HT1080 (cell line): ENCODE measurements at places on chromosomes 7 and 10.

DNA sequence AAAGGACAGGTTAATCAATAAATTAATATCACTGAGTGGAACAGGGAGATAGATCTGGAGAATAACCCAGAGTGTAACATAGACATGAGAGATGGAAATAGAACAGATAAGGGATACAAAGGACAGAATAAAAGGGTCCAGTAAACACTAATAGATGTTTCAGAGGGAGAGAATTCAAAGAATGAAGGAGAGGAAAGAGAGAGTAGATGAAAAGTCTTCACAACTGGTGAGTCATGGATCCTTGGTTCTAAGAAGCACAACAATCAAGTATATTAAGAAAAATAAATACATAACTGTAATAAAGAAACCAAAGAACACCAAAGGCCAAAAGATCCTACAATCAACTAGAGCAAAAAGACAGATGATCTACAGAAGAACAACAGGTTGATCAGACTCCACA lies 66.3 kb downstream of the BEND7 start:
- DNase-seq: no peak

DNA sequence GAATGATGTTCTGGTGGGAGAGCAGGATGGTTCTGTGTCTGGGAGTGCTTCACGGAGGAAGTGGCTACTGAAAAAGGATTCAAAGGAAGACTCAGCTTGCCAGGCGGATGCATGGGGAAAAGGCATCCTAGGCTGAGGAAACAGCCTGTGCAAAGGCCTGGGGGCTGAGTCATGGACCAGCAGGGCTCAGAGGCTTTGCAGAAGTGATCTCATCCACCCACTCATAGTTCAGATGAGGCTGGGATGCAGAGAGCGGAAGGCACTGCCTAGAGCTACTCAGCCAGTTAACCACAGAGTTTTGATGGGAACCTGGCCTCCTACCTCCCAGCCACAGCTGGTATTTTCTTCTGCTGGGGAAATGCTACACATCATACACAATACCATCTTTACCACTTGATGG lies 15.8 kb upstream of the ADAMTS14 start:
- peak; percentile 98 for DNase-seq

DNA sequence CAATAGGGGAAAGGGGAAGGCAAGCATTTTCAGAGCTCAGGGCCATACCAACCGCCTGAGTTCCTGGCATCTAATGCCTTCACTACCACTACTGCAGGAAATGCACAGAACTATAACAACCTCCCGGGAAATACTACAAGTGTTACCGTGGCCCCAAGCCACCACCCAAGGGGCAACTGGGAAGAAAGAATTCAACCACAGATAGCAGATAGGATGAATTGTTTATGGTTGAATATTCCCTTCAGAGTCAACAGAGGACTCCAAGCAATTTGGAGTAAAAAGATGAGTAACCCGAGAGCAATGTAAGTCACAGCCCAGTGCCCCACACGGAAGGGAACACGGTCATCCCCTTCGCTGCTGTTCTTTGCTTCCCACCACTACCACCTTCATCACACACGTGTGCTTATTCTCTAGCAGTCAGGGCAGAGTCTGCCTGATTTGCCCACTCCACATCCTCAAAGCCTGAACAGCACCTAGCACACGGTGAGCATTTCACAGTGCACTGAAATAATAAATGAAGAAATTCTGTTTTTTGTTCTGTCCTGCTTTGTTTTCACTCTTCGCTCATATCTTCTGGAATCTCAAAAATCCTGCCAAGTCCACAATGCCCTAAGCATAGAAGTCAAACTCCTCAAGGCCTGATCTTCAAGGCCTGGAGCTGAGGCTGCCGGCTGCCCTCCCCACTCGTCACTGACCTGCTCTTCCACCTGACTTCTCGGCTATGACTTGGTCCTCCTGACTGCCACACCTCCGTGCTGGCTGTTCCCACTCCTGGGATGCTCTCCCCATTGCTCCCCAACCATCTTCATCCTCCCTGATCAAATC lies 221.1 kb downstream of the KCNMA1 start:
- peak; percentile 96 for DNase-seq

DNA sequence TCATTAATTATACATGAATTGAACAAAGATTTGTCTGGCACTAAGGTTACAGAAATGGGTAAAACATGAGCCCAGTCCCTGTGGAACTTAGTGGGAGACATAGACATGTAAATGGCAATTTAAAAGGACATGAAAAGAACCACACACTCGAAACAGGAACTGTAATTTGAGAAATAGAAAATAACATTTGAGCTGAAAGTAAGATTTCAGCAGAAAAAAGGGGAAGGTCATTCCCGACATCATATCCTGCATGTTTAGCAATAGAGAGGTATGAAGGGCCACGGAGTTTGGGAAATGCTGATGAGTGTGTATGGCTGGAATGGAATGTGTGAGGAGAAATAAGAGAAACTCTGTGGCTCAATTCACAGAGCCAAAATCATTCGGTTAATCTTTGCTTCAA lies 175.4 kb upstream of the AHR start:
- DNase-seq: peak; percentile 57

- DNase-seq: no peak
Measured at GRCh38 chr10:63364918-63365317, 100.9 kb downstream of the JMJD1C start.

DNA sequence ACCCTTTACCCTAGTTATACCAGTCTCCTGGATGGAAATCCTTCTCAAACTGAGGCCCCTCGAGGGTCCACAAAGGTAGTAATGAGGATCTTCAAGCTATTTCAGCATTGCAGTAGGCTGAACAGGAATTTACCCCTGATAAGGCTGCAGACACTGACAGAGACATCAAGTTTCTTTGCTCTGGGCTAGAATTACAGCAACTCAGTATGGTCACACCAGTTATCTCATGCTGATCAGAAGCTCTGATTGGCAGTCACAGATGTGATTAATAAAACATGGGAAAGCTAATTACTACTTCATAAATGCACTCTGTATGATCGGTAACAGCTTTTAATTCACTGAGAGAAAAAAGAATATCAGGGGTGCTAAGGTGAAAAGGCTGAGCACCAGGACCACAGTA lies 30.6 kb downstream of the FAM204A start:
- no peak for DNase-seq

DNA sequence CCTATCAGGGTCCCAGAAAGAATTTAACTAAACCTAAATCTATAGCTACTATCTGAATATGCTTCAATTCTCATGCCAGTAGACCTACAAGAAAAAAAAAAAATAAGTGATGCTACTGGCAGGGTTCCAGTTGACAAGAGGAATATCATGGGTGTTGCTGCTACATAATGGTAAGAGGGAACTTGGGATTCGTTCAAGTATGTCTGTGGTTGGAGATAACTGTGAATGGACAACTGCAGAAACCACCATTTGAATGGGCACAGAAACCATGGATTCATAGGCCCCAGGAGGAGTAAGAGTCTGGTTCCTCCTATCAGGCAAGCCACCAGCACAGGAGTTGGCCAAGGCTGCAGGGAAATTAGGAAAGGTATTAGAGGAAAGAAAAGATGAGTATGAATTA lies 287.6 kb upstream of the HGF start:
- no peak for DNase-seq

GRCh38 chr7:29154076-29154475 lies 7.7 kb upstream of the CPVL start:
- no peak for DNase-seq

DNA sequence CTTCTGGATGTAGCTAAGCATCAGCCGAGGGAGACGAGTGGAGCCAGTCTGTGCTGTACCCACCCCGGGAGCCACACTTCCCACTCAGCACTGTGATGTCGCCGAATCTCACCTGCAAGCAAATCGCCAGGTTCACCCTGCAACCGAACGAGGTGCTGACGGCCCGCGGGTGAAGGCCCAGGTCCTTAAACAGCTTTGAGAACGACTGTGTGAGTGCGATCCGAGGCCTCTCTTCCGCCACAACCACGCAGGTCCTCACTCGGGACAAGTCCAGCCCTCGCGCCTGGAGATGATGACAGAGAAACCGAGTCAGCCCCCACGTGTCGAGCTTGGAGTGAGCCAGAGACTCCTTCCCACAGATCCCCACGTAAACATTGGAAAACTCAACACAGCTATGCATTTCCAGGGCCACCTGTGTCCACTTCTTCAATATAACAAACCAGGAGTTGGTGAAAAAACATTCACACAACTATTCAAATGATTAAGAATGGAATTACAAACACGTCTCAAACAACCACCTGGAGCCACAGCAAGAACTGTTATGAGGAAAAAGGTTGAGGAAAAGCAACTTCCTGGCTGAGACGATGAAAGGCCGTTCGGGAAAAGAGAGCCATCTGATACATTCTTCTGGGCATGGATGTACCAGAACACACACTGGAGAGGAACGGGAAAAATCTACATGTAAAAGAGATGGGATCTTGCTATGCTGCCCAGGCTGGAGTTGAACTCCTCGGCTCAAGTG lies 191.8 kb downstream of the ZMYND11 start:
- DNase-seq: no peak

DNA sequence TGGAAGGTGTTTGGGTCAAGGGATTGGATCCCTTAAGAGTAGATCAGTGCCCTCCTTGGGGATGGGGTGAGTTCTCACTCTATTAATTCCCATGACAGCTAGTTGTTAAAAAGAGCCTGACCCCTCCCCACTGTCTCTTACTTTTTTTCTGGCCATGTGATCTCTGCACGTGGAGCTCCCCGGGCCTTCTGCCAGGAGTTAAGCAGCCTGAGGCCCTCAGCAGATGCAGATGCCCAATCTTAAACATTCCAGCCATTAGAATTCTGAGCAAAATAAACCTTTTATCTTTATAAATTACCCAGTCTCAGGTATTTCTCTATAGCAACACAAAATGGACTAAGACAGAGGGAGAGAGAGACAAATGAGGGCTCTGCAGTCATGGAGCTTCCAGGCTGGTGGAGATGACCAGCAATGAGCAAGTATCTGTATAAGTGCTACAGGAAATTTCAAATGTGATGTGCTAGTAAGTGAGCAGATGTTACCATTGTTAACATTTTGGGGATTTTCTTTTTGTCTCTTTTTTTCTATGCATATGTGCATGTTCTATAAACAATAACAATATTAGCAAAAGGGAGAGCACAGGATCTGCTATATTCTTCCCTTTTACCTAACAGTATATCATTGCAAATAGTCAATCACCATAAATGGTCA lies 26.7 kb downstream of the PLPP4 start:
- DNase-seq: no peak

- no peak for DNase-seq
Measured at GRCh38 chr7:7978860-7979259, 10.3 kb downstream of the GLCCI1 start.

GRCh38 chr7:155356323-155357105 lies 58.8 kb downstream of the INSIG1 start:
- DNase-seq: no peak

DNA sequence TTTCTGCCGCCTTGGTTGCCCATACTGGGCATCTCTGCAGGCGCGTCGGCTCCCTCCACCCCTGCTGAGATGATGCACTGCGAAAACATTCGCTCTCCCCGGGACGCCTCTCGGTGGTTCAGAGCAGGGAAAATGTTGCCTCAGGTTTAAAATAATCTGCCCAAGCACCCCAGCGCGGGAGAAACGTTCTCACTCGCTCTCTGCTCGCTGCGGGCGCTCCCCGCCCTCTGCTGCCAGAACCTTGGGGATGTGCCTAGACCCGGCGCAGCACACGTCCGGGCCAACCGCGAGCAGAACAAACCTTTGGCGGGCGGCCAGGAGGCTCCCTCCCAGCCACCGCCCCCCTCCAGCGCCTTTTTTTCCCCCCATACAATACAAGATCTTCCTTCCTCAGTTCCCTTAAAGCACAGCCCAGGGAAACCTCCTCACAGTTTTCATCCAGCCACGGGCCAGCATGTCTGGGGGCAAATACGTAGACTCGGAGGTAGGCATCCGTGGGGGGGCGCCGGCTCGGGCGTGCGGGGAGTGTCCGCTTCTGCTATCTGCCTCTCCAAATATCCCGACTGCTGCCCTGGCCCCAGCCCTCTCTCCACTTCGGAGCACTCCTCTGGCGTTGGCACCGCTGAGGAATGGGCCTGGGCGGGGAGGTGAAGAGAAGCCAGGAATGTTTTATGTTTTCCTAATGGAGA lies at the start of gene CAV1:
CAV1 (plus strand) TSS at position 428 of the 689 bp plus-strand sequence; CDS start at position 455, 27 bp downstream.
- DNase-seq: peak; percentile 99

DNA sequence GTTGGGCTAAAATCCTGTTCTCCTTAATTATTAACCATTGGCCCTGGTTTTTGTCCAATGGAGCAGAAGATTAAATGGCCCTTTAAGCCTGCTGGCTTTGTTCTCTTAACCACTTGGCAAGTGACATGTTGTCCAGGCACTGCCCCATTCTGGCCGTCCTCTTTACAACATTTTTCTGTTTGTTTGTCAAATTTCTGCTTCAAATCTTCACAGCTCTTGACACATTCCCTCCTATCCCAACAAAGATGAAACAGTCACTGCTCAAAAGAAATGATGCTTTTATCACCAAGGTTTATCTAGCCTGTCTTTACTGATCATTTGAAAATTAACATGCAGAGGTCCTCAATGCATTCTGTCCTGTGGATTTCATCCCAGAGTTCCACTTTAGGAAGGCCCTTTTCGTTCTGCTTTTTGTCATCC lies 700.4 kb downstream of the KCNMA1 start:
- no peak for DNase-seq

DNA sequence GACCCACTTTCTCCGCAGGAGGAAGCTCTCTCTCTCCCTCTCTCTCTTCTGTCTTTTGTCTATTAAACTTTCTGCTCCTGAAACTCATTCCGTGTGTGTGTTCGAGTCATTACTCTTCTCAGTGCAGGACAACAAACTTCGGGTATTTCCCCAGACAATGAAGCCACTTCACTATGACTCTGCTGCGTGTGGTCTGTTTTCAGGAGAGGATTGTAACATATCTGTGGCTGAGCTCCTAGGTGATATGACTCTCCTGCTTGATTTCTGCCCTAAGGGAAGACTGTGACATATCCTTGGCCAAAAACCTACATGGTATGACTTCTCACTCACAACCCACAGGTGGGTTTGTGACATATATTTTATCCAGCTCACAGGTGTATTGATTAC lies 39.9 kb upstream of the ZNF107 start:
- no peak for DNase-seq

GRCh38 chr7:158052381-158053060 lies 535.1 kb downstream of the PTPRN2 start:
- no peak for DNase-seq

GRCh38 chr10:6877336-6877721 lies 297.3 kb upstream of the PRKCQ start:
- no peak for DNase-seq

DNA sequence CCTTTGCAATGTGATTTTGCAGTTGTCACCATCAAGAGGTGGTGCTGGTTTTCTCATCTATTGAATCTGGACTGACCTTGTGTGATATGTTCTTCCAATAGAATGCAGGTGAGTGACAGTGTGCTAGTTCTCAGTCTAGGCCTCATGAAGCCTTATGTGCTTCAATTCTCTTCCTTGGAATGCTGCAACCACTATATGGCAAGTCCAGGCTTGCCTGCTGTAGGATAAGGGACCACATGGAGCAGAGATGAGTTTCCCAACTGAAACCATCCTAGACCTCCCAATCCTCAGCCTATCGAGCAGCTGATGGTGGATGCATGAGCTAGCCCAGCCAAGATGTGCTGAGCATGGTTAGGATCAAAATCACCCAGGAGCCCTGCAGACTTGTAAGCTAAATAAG lies 32.6 kb upstream of the ARHGAP21 start:
- DNase-seq: no peak

- peak; percentile 90 for DNase-seq
Measured at GRCh38 chr7:151426441-151426903, 13.5 kb downstream of the CRYGN start.
